AML-193 (cell line): ENCODE measurements at places on chromosomes 7 and 10.
A peak's percentile ranks its signal among the peaks of the same experiment; 100 is the strongest.

- DNase-seq = no peak
These were observed 9.0 kb upstream of the ZSCAN21 start for GRCh38 chr7:100040575-100040974.

DNA sequence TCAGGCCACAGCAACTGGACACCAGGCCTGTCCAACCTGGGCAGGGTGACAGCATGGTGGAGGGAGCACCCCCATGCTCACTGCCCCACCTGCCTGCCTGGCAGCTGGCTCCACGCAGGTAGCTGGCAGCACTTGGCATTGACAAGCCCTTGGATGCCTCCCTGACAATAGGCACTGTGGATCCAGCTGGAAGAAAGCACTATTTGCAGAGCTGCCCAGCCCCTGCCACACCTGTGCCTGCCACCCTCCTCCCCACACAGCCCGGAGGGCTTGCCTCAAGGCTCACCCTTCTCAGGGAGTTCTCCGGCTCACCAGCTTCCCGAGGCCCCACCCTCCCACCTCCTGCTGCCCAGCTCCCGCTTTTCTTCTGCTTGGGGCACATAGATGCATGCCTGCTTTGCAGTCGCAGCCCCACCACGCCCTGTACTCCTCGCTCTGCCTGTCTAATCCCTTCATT, 160.1 kb downstream of the NEURL1 start:
- DNase-seq = no peak

- no peak for DNase-seq
These were observed 137.4 kb downstream of the MDFIC start for GRCh38 chr7:115059321-115059720.

DNA sequence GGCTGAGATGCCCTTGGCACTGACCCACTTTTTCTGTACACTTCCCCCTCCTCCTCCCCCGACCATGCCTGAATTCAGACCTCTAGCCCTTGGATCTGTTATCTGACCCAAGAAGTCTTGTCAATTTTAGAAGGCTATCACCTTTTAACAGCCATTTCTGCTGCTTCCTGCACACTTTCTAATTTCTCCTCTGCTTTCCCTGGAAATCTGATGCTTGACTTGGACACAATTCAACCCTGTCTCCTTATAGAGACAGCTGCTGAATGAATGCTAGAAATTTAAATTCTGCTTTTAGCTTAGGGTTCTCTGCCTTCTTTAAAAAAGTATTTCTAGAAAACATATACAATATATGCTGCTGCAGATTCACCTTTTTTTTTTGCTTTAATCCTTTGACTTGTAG, 417.9 kb upstream of the KLF6 start:
- DNase-seq = no peak

GRCh38 chr10:49033939-49034338, 81.4 kb downstream of the VSTM4 start:
- no peak for DNase-seq

DNA sequence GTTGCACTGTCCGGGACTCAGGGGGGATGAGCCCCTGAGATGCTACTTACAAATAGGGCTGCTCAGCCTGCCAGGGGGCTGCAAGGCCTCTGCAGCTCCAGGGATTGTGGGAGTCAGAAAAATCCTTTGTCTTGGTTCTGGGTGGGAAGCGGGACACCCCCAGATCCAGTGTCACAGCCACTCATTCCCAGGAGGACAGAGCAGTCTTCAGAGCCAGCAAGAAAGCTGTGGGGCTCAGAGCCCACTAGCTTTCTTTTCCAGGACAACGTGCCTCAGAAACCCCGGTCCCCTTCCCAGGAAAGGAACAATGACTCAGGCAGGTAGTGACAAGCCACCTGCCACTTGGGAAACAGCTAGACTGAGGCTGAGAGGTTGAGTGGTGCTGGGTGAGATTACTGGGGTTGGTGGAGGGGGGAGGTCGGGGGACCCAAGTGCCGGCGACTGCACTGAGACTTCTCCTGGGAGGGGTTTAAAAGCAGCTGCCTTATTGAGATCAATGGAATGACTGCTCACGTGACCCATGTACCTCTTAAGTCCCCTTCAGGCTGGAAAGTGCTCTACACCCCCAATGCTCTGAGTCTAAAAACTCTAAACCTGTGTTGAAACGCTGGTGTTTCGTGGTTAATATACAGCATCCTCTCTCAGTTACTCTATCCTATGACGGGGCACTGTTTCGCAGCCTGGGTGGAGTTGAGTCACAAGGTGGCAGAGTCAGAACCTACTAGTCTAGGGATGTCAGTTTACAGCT, 123.6 kb downstream of the UBE2H start:
- DNase-seq = peak; percentile 3

GRCh38 chr7:41832941-41833340, 130.1 kb upstream of the INHBA start:
- DNase-seq = no peak

GRCh38 chr10:23694921-23695824, 256.3 kb downstream of the OTUD1 start:
- DNase-seq = no peak

GRCh38 chr7:86929293-86930109, 130.0 kb downstream of the ELAPOR2 start:
- DNase-seq = no peak

DNA sequence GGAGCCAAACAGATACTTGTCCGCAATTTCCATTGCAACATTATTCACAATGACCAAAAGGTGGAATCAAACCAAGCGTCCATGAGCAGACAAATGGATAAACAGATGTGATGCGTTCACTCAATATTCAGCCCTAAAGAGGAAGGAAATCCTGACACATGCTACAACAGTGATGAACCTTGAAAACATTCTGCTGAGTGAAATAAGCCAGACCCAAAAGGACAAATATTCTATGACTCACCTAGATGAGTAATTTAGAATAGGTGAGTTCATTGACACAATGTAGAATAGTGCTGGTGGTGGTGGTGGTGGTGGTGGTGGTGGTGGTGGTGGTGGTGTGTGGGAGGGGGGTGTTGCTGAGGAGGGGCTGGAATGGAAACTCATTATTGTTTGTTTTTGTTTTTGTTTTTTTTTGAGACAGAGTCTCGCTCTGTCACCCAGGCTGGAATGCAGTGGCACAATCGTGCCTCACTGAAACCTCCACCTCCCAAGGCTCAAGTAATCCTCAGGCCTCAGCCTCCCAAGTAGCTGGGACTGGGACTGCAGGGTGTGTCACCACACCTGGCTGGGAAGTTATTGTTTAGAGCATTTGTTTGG, 28.6 kb downstream of the SMKR1 start:
- no peak for DNase-seq

GRCh38 chr10:48946891-48947500, 7.4 kb upstream of the LRRC18 start:
- DNase-seq = no peak

- no peak for DNase-seq
These were observed 601.3 kb upstream of the GHITM start for GRCh38 chr10:83538047-83538446.

DNA sequence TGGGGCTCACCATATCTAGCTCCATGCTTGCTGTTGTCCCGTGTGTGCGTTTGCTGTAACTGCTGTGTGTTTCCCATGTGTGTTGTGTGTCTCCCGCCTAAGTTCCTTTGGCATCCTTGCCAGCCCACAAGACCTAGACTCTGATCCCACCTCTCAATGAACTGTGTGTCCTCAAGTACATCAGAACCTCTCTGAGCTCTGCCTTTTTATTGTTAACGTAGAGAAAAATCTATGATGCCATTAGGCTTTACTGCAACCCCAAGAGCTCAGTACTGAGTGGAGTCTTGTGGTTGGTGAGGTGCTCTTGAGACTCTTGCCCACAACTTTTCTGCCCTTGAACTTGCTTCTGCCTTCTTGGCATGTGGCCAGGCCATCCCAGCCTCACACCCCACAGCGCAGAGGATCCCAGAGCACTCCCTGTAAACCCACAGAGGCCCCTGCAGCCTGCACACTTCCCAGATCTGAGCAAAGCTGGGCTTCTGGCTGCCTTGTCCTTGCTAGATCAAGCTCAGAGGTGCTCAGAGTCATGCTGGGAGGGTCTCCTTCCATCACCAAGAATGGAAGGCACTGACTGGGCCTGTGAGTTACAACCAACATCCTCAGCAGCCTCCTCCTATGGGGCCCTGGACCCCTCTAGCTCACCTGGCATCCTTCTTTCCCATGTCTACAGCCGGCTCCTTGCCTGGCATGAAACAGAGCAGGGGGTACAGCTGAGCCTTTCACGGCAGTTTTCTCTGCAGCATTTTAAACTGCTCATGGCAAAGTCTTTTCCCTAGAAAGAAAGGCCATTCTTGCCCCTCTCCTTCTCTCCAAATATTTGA, 643.4 kb downstream of the ACTR3B start:
- DNase-seq = no peak

GRCh38 chr7:85699482-85699881, 512.6 kb upstream of the SEMA3D start:
- no peak for DNase-seq

GRCh38 chr7:131493581-131493980, 62.8 kb downstream of the PODXL start:
- no peak for DNase-seq
